ENCODE measurements at places on chromosomes 7 and 10.

- no peak for DNase-seq
Observed at GRCh38 chr7:33710608-33711007, 194.7 kb upstream of the BMPER start.

DNA sequence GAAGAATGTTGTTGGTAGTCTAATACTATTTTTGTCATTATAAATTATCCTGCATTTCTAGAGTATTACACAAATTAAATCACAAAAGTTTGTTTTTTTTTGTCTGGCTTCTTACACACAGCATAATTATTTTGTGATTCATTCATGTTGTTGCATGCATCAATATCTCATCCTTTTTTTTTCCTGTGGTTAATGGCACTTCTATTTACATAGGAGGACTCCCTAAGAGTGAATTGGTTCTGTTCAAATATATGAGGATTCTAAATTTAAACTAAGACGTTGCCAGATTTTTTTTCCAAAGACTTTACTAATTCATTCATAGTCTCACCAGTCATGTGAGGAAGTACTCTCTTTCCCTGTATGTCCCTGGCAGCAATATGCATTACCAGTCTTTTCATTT lies 303.3 kb downstream of the GPR37 start:
- no peak for DNase-seq

- DNase-seq, result no peak
Observed at GRCh38 chr10:42992156-42992956, 84.5 kb upstream of the RET start.

- no peak for DNase-seq
Observed at GRCh38 chr10:33570495-33570894, 236.0 kb upstream of the NRP1 start.

DNA sequence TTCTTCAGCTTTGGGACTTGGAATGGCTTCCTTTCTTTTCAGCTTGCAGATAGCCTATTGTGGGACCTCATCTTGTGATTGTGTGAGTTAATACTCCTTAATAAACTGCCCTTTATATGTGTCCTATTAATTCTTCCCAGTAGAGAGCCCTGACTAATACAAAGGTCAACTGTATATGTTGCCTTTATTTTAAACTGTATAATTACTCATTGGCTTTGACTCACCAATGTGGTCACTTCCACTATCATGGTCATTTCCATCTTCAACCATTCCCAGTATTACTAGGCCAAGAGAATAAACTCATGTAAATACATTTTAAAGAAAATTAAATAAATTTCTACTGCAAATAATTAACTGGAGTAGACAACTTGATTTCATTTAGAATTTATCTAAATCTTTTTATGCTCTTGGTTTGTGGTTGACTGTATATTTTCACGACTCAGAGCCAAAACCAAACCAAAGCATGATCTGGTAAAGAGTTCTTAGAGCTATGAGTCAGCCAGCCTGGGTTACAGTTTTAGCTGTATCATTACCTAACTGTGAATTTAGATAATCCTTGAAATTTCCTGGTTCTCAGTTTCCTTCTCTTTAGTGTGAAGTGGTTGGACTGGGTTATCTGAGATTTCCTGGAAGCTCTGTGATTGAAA lies 188.4 kb downstream of the PPP1R3A start:
- DNase-seq, result no peak

DNA sequence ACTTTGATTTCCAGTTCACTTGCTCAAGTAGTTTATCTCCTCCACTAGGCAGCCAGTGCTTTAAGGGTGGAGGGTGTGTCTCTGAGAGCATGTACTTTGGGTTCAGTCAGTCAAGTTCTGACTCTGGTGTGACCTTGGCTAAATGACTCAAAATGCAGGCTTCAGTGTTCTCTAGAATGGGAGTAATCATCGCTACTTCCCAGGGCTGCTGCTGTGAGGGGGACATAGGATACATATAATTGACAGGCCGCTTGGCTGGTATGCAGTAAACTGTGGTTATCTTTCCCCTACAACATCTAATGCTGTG lies 3.5 kb downstream of the PTPRE start:
- DNase-seq, result no peak

DNA sequence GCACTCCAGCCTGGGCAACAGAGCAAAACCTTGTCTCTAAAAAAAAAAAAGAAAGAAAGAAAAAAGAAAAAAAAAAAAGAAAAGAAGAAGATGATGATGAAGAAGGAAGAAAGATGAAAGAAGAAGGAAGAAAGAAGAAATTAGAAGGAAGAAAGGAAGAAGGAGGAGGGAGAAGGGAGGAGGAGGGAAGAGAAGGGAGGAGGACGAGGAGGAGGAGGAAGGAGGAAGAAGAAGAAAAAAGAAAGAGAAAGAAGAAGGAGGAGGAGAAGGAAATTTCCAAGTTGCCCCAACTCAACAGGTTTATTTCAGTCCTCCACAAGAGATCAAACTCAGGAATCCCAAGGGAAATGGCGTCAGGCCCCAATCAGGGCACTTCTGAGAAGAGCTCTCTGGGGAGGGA lies 115.7 kb downstream of the ABLIM1 start:
- no peak for DNase-seq

DNA sequence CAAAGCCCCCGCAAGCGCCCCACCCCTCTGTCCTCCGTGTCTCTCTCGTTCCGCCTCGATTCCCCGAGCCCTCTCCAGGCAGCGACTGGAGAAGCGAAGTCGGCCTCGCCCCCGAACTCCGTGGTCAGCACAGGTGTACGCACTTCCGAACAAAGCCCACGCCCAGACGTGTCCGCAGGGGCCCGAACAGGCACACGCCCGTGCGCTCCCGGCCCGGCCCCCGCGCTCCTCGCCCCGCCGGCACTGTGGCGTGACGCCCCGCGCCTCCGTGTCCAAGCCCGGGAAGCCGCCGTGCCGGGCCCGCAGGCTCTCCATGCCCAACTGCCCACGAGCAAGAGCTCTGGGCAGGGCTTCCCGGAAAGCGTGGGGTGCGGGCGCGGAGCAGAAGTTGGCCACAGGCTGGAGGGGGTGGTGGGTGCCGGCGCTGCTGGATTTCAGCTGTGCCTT lies 662 bp downstream of the NRCAM start:
- DNase-seq, result no peak

GRCh38 chr10:73874267-73875138 lies at the start of gene CAMK2G:
Gene CAMK2G, minus strand, starts transcription at chr10:73874555. Its CDS starts 94 bp downstream, at chr10:73874461.
- peak; percentile 57 for DNase-seq

DNA sequence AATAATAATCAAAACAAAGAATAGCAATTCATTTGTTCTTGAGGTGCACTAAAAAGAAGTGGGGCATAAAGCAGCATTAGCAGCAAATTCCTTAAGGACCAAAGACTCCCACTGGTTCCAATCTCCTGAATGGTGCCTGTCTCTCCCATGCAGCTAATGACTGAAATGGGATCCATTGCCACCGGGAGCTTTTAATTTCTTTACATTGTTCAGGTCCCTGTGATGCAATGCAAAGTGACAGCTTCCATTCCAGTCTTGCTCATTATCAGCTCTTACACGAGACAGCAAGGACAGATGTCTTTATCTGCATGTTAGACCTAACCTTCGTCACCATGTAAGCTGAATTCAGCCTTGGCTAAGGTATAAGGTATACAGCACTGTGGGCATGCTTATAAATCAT lies 148.1 kb downstream of the POU6F2 start:
- DNase-seq, result no peak
